ENCODE measurements at places on chromosomes 3 and 15.

- DNase-seq: no peak
These were observed 1.9 kb upstream of the RAB43 start for GRCh38 chr3:129123314-129124060.

DNA sequence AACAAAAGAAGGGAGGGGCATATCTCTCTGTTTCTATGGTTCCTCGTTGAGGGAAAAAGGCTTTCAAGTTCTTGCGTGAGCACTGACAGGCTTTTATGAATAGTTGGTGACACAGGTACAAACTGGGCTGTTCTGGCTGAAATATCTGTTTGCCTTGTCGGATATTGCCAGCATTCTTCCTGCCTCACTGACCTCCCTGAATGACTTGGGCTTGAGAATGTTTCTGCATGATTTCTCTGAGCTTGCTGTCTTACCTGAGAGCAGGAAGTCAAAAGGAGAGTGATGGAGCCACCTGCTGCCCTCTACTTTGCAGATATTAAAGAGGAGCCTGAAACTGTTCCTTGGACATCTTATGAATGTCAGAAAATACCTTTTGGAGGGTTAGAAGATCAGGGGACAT, 4.8 kb downstream of the GCNT3 start:
- no peak for DNase-seq

- no peak for DNase-seq
These were observed 358.1 kb downstream of the MECOM start for GRCh38 chr3:169305460-169305859.

DNA sequence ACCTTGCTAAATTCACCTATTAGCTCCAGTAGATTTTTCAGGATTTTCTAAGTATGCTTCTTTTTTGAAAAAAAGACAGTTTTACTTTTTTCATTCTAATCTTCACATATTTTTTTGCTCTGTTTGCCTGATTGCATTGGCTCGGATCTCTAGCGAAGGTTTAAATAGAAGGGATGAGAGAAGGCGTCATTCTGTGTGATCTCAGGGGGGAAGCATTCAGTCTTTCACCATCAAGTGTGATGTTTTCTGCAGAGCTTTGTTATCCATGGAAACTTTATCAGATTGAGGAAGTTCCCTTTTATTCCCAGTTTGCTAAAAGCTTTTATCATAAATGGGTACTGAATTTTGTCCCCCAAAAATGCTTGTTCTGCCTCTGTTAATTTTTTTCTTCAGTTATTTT, 120.3 kb downstream of the LRRK1 start:
- DNase-seq: no peak

DNA sequence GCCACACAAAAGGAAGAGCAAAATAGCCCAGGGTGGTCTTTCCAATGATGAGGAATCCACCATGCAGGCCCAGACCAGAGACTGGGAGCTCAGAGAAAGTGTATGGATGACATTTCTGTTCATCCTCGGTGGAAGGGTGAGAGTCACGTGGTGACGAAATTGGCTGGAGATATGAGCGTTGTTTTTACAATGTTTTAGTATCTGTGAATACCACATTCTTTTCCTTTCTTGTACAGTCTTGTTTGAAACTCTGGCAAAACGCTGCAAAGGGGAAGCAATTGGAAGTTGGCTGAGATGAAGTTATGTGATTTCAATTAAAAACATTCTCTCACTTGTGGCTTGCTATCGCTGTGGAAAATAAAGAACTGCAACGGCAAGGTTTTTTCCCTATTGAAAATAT, 137.5 kb downstream of the MAGI1 start:
- DNase-seq: no peak

- DNase-seq: no peak
These were observed 70.5 kb upstream of the KLHL25 start for GRCh38 chr15:85865070-85865684.

Measured in NCI-H1930 (cell line).